ENCODE measurements at places on chromosomes 2 and 18.

DNA sequence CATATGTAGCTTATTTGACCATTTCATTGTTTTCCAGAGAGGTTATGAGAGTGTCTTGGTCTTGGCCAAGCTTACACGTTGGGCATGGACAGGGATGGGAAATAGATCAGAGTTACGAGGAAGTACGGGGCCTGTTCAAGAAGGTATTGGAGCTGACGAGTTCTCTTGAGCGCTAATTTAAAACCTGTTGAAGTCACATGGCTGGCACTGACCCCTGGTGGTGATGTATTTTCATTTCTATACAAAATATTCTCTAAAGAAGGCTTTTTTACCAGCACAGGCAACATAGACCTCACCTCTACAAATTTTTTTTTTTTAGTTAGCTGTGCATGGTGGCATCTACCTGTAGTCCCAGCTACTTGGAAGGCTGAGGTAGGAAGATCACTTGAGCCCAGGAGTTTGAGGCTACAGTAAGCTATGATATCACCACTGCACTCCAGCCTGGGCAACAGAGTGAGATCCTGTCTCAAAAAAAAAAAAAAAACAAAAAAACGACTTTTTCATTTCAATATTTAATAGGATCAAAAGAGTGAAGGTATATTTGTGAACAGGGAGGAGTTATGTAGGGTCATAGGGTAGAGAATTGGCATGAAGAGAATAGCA lies 19.6 kb downstream of the UGP2 start:
- DNase-seq = peak; percentile 22

DNA sequence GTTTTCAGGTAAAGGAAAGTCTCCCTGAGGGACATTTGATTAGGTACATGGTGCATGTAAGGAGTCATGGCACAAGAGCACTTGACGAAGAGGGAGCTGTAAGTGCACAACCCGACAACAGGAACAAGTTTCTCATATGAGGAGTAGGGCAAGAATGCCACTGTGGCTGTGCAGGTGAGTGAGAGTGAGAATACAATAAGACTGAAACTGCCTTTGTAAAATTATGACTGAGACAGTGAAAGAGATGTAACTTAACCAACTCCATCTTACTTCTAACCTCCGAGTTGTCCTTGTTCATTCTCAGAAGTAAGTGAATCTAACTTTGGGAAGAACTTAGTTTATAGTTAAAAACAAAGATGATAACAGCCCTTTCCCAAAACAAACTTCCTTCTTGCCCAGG lies 1025.8 kb upstream of the CNTNAP5 start:
- no peak for DNase-seq

- no peak for DNase-seq
Observed at GRCh38 chr18:69599377-69599776, 198.7 kb downstream of the DOK6 start.

GRCh38 chr2:179936654-179937053 lies 70.4 kb downstream of the CWC22 start:
- peak; percentile 31 for DNase-seq

GRCh38 chr2:222703886-222704285 lies 32.4 kb downstream of the MOGAT1 start:
- DNase-seq = no peak

All from iPS-NIHi11 (cell line).